Activated naive CD4-positive, alpha-beta T cell treated with anti-CD3 and anti-CD28 coated beads, Interleukin-2, amount 50 U/mL, for 72 hours (primary cell): ENCODE measurements at places on chromosomes 3 and 15.

DNA sequence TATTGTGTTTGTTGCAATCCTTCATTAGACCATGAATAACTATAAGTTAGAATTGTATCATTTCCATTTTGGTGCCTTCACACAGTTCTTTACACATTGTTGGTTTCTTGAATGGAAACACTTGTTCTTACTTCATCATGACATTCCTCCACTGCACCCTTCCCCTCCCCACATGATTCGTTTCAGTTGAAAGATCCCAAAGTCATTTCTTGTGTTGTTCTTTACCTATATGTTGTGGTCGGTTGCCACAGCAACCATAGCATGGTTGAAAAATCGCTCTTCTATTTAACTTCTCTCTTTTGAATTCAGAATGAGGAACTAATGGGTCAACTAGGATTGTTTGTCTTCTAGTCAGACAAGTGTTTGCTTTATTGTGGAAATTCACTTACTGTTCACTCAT is 103.3 kb downstream of the IL1RAP start:
- no peak for DNase-seq

- no peak for DNase-seq
Observed at GRCh38 chr3:50481992-50482391, 21.4 kb downstream of the CACNA2D2 start.

GRCh38 chr15:48888191-48888590 is 10.3 kb downstream of the EID1 start:
- DNase-seq = peak; percentile 23

DNA sequence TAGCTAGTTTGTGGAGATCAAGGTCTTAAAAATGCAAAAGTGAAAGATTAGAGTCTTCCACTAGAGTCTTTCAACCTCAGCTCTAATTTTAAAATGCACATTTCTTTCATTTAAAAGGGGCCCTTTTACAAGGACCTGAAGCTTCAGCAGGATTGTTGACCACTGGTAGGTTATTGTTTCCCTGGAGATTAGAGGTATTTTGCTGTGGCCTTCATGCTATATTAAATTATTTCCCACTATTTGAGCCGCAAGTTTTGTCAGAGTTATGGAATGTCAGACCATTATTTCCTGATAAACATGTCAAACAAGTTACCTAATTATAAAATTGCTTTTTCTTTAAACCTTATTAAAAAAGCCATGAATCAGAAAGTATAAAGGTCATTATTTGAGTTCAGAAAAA is 103.1 kb upstream of the CCNL1 start:
- no peak for DNase-seq

DNA sequence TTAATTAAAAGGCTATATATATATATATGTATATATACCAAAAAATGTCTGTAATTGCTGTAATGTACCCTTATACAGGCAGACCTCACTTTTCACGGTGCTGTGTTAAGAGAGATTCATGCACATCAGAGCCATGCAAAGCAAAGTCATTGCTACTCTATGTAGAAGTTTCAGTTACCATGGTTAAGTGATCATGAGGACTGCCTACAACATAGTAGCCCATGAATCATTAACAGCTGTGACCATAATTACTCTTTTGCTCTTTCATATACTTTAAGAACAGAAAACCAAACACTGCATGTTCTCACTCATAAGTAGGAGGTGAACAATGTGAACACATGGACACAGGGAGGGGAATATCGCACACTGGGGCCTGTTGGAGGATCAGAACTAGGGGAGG is 225.3 kb upstream of the EPHA3 start:
- DNase-seq = no peak

DNA sequence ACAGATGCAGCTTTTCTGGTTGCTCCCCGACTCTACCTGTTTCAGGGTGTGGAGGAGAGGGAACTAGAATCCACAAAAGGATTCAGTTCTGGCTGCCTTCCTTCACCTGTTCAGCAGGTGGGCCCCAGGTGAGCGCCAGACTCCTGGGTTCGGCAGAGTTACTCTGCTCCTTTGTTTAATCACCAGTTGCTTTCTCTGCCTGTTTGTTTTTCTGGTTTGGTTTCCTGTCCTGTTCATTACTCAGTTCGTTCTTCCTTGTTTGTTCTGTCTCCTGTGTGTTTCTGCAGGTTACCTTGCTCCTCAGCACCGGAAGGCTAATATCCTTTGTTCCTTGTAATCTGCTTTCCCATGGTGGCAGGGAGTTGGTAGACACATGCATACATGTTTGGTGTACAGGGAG is 508.5 kb upstream of the ATP11B start:
- no peak for DNase-seq

GRCh38 chr15:70308011-70308734 is 210.5 kb upstream of the TLE3 start:
- peak; percentile 40 for DNase-seq

GRCh38 chr15:96428742-96429141 is 98.2 kb downstream of the NR2F2 start:
- no peak for DNase-seq

- DNase-seq = no peak
Observed at GRCh38 chr3:138907539-138907938, 39.4 kb downstream of the FOXL2 start.

DNA sequence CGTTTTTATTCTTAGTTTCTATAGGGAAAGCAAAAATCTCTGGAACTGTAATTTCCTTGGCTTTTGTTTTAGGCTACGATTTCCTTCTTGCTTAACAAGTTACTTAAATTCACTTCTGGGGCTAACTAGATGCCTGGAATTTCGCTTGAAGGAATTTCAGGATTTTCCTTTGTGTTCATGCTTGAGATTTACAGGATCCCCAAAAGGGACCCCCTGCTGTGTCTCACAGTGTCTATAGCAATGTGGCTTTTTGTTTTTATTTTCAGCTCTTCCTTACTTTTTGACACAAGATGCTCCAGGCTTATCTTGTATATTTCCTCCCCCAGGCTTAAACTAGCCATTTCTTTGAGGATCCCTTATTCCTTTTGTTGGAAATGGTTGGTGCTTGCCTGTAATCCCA is 95.5 kb upstream of the DPPA4 start:
- no peak for DNase-seq

GRCh38 chr3:151383956-151384355 is 597 bp downstream of the P2RY12 start:
- no peak for DNase-seq

DNA sequence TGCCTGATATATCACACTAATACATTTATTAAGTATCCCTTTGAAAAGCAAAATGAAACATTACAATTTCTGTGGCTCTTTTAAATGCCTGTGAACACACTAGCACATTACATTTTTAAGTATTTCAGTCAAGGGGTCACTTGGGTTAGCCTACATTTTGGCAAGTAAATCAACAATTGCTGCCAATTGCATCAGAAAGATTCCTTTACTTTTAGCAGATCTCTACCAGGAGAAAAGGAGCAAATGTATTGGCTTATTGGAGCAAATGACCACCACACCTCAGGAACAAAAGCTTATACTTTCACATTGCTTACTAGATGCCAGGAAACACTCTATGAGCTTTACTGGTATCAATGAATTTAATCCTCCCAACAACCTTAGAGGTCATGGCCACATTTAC is 947.1 kb downstream of the FHIT start:
- no peak for DNase-seq
